SJCRH30 (cell line): ENCODE measurements at places on chromosomes 5 and 9. TPM values are rescaled to one million over a fixed set of nuclear protein-coding genes. Genes with fewer than 3 reads are reported as not detected.

DNA sequence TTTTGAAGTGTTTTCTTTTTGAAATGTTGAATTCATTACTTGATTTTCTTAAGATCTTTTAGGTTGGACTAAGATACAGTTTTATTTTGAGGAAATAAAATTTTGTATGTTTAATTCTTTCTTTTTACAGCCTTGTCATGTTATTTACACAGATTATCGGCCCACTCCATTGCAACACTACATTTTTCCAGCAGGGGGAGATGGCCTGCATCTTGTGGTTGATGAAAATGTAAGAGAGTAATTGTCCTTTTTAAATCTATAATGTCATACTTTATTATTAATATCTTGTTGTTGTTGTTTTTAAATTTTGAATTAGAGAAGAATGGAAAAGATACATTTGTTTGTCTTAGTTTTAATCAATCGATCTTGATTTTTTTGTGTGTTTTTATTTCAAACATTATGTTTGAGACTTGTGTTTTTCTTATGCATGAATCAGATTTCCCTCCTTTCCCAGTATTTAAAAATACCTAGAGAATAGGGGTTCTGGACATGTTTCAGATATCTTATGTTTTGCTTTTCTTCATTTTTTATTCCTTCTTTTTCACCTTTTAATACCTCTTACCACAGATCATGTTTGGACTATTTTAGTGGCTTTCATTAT is 36.7 kb downstream of the MTREX start:
- no peak overlapping the region for H3K4me3 ChIP-seq
- no peak overlapping the region for H3K27ac ChIP-seq
- H3K27me3 ChIP-seq = no peaks in the 10 kb centered on the region
- peak; percentile 40 for DNase-seq
- no peaks in the 10 kb centered on the region for H3K4me1 ChIP-seq

DNA sequence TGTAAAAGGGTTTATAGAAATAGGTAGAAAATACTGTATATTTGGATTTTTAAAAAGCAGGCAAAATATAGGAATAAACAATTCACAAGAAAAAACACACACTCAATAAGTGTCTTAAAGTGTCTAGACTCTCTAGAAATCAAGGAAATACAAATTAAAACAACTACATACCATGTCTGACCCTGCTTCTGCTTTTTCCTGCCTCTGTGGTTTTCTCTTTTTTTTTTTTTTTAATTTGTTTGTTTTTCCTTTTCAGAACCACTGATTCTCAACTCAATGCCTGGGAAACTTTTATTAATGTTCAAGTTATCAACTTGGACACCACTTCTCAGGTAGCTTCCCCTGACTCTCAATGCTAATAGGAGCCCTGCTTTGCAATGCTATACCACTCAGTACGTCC is 25.5 kb upstream of the TAS2R1 start:
- no peak overlapping the region for H3K4me3 ChIP-seq
- H3K36me3 ChIP-seq = no peaks in the 10 kb centered on the region
- no peak overlapping the region for H3K27ac ChIP-seq
- no peaks in the 10 kb centered on the region for H3K4me1 ChIP-seq

- peak; percentile 97 for DNase-seq
- peak overlapping the region; percentile 96 for H3K4me3 ChIP-seq
- H3K36me3 ChIP-seq = peaks cover 28% of the 10 kb centered on the region; the same call in 1 of the 2 replicates
These were observed 889 bp downstream of the PDLIM4 start for GRCh38 chr5:132258102-132259068.

DNA sequence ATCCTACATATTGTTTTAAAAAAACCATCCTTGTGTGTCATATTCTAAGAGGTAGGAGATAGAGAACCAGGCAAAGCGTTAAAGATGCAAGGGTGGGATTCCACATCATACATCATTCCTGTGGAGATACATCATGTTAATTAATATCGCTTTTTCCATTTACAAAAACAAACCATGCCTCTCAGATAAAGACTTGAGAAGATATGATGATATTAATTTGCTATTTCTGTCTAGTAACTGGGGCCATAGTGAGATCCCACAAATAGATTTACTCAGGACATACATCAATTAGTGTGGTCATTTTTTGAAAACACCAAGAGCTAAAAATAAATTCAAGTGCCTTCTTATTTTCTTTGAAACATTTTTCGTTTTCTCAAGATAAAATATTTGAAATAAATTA is 165.4 kb upstream of the TARS1 start:
- no peaks in the 10 kb centered on the region for H3K27me3 ChIP-seq
- no peak overlapping the region for H3K4me3 ChIP-seq
- no peak for DNase-seq
- H3K4me1 ChIP-seq = peaks cover 23% of the 10 kb centered on the region
- H3K27ac ChIP-seq = peak overlapping the region; percentile 57
- no peaks in the 10 kb centered on the region for H3K36me3 ChIP-seq

GRCh38 chr9:70488098-70488792 is 73.8 kb upstream of the KLF9 start:
- DNase-seq = no peak
- H3K4me3 ChIP-seq = no peak overlapping the region
- H3K27me3 ChIP-seq = no peaks in the 10 kb centered on the region
- no peaks in the 10 kb centered on the region for H3K36me3 ChIP-seq

- no peaks in the 10 kb centered on the region for H3K36me3 ChIP-seq
- peaks cover 5% of the 10 kb centered on the region; the same call in 1 of the 2 replicates for H3K27me3 ChIP-seq
These were observed 22.7 kb upstream of the RXRA start for GRCh38 chr9:134303601-134304000.

GRCh38 chr9:121071370-121071755 is 3.4 kb upstream of the CNTRL start:
- H3K36me3 ChIP-seq = no peaks in the 10 kb centered on the region
- no peak overlapping the region for H3K27ac ChIP-seq
- DNase-seq = no peak

DNA sequence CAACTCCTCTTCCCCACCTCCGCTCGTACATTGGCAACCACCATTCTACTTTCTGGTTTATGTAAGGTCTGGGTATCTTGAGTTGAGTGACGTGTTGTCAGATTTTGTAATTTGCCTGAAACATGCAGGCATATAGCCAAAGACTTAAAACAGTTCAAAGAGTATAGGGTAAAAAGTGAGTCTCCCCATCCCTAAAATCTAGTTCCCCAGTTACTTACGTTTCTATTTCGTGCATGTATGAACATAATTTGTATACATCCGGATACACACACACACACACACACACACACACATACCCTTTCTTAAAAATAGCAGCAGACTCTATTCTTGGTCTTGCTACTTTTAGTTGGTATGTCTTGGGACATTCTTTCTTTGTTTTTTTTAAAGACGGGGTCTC is 915 bp downstream of the HSDL2 start:
- peaks cover 15% of the 10 kb centered on the region for H3K4me1 ChIP-seq
- H3K27ac ChIP-seq = peak overlapping the region; percentile 90
- H3K36me3 ChIP-seq = 0 out of 2 replicates have a peak, but pooled peaks cover 2% of the 10 kb centered on the region
- H3K27me3 ChIP-seq = no peaks in the 10 kb centered on the region
- no peak for DNase-seq

DNA sequence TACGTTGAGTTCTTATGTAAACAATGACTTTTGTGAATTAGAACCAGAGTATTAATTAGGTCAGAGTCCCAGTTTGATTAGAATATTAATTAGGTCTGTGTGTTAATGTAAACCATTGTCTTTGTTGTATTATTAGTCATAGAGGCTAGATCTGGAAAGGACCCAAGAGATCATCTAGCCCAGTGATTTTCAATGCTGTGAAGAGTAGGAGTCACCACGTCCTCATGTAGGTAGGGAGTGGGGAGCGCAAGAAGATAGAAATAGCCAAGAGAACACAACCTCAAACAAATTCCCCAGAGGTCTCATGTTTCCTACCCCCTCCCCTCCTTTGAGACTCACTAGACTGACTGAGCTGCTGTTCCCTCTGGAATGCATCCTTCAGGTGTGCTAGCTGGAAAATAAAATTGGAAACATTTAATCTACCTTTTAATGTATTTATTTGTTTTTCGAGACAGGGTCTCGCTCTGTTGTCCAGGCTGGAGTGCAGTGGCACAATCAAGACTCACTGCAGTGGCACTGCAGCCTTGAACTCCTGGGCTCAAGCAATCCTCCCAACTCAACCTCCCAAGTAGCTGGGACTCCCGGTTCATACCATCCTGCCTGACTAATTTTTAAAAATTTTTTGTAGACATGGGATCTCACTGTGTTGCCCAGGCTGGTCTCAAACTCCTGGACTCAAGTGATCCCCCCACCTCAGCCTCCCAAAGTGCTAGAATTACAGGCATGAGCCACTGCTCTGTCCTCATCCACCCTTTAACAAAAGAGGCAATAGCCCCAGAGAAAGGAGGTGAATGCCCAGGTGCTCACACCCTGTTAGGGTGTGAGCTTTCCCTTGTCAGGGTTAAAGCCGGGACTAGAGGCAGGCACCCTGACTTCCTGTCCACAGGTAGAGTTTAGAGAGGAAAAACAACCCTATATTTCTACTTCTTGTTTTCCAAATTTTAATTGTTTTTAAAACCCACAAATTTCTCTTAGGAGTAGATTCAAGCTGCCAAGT is 92.9 kb downstream of the INIP start:
- no peak overlapping the region for H3K27ac ChIP-seq
- no peak for DNase-seq
- H3K4me3 ChIP-seq = no peak overlapping the region
- no peaks in the 10 kb centered on the region for H3K4me1 ChIP-seq
- H3K27me3 ChIP-seq = no peaks in the 10 kb centered on the region

DNA sequence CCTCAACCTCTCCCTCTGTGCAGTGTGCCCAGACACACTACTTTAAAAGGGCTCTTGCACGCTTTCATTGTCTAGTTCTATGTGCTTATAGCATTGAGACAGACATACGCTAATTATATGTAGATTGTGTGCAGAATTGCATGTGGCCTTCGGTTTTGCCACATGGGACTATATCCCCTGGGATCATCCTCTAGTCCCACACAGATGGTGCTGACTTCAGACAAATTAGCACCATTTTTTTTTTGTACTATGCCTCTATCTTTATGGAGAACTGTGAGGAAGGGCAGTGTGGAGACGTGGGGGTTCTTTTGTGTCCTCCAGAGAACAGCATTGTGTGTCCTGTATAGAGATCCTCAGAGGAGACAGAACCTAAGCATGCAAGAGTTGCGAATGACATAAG is 29.3 kb downstream of the PAPPA start:
- H3K4me1 ChIP-seq = no peaks in the 10 kb centered on the region
- H3K36me3 ChIP-seq = no peaks in the 10 kb centered on the region
- DNase-seq = no peak
- no peak overlapping the region for H3K27ac ChIP-seq

DNA sequence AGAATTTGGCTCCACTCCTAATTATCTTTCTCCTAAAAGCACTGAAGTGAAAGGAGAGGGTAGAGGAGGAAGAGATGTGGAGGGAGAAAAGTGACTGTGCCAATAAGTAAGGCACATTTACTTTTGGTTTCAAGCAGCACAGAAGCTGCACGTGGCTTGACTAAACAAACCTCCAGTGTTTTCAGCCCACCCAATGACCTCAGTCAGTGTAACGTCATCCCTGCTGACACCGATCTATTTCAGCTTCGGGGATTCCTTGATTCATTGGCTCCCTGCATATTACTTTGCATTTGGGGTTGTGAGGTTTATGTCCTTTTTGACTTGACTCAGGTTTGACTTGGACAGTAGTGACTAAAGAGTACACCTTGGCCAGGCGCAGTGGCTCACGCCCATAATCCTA is 35.6 kb upstream of the NIM1K start:
- H3K27ac ChIP-seq = no peak overlapping the region
- no peak overlapping the region for H3K4me3 ChIP-seq
- peaks cover 28% of the 10 kb centered on the region for H3K36me3 ChIP-seq

GRCh38 chr9:18007621-18008020 is 428.8 kb downstream of the SH3GL2 start:
- H3K27ac ChIP-seq = no peak overlapping the region
- no peaks in the 10 kb centered on the region for H3K36me3 ChIP-seq
- H3K4me3 ChIP-seq = no peak overlapping the region
- DNase-seq = no peak
- H3K4me1 ChIP-seq = no peaks in the 10 kb centered on the region

DNA sequence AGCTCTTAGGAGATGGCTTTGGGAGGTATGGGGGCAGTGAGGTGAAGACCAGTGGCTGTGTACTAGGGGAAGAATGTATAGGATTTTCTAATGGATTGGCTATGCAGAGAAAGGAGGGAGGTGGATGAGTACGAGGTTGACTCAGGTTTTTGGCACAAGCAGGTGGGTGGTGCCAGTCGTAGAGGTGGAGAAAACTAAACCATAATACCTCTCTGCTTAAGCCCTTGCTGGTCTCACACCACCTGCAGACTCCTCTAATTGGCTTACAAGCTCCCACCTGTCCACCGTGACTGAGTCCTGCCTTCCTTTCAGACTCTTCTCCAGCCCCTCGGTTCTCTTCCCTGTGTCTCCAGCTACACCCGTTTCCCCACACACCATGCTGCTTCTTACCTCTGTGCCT is 521.7 kb upstream of the CLINT1 start:
- peaks cover 20% of the 10 kb centered on the region for H3K4me1 ChIP-seq
- DNase-seq = no peak
- no peak overlapping the region for H3K27ac ChIP-seq
- no peaks in the 10 kb centered on the region for H3K27me3 ChIP-seq
- H3K36me3 ChIP-seq = no peaks in the 10 kb centered on the region

DNA sequence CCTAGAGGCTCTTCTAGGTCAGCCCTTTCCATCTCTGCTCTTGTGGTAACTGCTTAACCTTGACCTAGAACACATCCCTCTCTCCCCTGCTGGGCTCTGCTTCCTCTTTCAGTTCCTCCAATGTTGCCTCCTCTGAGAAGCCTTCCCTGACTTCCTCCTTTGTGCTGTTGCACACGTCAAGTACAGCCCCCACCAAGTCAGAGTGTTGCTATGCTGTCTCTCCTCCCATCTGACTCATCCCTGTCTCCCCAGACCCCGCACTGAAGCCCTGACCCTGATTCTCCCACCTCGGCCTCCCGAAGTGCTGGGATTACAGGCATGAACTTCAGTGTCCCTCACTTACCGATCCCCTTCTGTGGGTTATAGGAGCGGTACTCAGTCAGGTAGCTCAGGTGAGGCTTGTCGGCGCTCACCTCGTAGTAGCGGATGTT is 10.4 kb upstream of the TRIM14 start:
- H3K27me3 ChIP-seq = 0 out of 2 replicates have a peak, but pooled peaks cover 8% of the 10 kb centered on the region
- no peak for DNase-seq
- H3K36me3 ChIP-seq = no peaks in the 10 kb centered on the region
- H3K4me3 ChIP-seq = no peak overlapping the region

DNA sequence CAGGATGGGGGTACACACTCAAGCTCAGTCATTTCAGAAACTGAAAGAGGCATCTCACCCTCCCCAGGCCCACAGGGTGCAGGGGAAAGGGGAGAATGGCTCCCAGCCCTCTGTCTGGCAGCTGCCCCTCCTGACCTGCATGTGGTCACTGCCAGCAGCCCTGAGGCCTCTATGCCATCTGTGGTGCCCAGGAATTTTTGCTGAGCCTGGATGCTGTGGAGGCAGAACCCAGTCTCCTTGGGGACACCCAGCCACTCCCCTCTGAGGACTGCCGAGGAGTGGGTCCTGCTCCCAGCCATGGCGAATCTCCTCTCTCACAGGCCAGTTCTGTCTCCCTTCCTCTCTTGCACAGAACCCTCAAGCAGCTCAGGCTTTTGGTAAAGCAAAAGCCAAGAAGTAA is 104.0 kb upstream of the ALDH1B1 start:
- no peaks in the 10 kb centered on the region for H3K36me3 ChIP-seq
- no peak overlapping the region for H3K4me3 ChIP-seq
- H3K27ac ChIP-seq = no peak overlapping the region
- H3K27me3 ChIP-seq = no peaks in the 10 kb centered on the region

PRDM9 gene
- not detected in 2 replicates for total RNA-seq

BAAT gene
- 0.10 TPM in 2 replicates for total RNA-seq

CAMK2A gene
- 0.41 and 0.42 TPM in 2 replicates for total RNA-seq

TMEM215 gene
- total RNA-seq = not detected in 2 replicates

PCDHA2 gene
- not detected in 2 replicates for total RNA-seq

EDIL3 gene
- 27.8 and 29.0 TPM in 2 replicates for total RNA-seq

FBP2 gene
- total RNA-seq = not detected in 2 replicates

CDX1 gene
- not detected in 2 replicates for total RNA-seq

IRX2 gene
- total RNA-seq = 6.1 and 6.4 TPM in 2 replicates

VDAC1 gene
- total RNA-seq = 324 and 340 TPM in 2 replicates

TMC1 gene
- not detected in 2 replicates for total RNA-seq

FOXI1 gene
- total RNA-seq = not detected in 2 replicates

CCDC152 gene
- 0.20 and 0.23 TPM in 2 replicates for total RNA-seq

PCDHGA2 gene
- total RNA-seq = 0.71 and 1.0 TPM in 2 replicates
